Left lung (tissue), 14 donors: ENCODE measurements at places on chromosomes 13 and 19.
A peak's percentile ranks its signal among the peaks of the same experiment; 100 is the strongest.

- DNase-seq = no peak
Observed at GRCh38 chr19:34788074-34788473, 15.1 kb upstream of the ZNF599 start.

DNA sequence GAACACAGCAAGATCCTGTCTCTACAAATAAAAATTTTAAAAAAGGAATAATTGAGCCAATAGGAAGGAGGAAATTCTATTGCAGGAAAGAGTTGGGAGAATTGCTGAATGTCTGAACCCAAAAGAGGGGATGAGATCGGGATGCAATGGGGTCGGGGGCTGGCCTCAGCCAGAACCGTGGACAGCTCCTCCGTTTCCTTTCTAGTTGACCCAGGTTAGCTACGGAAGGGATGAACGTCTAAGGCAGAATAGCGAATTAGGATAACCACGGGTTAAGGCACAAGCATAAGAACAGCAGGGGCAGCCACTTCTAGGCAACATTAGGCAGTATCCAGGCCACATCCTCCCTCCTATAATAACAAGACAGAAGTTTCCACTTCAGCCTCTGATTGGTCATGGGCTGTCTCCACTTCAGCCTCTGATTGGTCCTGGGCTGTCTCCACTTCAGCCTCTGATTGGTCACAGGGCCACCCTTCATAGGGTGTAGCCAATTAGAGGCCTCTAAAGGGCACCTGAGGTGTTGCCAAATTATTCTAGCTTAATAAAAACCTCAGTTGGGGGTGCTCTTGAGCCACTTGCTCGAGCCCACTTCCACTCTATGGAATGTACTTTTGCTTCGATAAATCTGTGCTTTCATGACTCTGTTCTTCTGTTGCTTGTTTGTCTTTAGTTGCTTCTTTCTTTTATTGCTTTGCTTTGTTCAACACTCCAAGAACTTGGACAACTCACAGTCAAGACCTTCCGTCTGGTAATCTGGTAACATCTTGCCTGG, 24.9 kb upstream of the TPM4 start:
- no peak for DNase-seq

DNA sequence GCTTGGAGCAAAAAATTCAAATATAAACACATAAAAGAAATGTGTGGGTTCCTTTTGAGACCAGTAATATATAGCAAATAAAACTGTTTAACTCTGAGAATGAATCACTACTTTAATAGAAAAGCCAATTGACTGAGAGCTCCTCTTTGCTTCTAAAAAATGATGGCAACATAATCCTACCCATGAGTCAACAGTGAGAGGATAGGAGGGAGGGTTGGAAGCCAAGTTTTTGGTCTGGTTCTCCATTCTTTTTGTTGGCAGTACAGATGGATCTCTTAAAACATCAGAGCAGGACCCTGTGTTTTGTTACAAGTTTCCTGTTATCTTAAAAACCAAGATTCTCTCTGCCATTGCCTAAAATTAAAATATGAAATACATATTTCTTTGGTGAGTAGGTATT, 50.0 kb upstream of the POSTN start:
- no peak for DNase-seq

DNA sequence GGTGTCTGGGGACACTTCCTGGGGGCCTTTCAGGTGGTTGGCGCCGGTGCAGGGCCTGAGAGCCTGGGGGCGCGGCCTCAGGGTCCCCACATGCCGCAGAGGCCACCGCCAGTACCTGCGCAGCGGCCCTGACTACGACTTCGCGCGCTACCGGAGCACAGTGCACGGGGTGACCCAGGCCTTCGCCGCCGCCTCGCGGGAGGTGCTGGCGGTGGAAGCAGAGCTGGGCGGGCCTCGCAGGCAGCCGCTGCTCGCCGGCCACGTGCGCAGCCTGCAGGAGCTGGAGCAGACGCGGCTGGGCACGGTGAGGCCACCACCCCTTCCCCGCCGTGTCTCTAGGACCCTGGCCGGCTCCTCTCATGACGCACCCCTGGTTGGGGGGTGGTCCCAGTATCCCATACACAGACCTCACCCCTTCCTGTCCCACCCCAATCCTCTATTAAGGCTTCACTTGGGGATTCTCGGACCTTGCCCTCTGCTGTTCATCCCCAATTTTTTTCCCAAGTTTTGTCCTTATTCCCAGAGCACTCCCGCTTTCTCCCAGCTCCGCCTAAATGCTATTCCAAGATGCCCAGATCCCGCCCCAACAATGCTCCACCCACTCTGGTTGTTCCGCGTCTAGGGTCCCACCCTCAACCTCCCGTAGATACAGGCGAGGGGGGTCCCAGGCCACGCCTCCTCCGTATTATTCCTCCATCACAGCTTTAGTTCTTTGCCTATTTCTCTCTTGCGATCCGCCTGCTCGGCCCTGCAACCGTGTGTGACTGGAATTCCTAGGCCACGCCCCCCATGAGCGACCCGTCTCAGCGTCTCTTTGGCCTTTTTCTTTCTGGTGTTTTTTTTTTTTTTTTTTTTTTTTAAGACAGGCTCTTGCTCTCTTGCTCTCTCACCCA, 1.0 kb downstream of the REX1BD start:
- peak; percentile 92 for DNase-seq

DNA sequence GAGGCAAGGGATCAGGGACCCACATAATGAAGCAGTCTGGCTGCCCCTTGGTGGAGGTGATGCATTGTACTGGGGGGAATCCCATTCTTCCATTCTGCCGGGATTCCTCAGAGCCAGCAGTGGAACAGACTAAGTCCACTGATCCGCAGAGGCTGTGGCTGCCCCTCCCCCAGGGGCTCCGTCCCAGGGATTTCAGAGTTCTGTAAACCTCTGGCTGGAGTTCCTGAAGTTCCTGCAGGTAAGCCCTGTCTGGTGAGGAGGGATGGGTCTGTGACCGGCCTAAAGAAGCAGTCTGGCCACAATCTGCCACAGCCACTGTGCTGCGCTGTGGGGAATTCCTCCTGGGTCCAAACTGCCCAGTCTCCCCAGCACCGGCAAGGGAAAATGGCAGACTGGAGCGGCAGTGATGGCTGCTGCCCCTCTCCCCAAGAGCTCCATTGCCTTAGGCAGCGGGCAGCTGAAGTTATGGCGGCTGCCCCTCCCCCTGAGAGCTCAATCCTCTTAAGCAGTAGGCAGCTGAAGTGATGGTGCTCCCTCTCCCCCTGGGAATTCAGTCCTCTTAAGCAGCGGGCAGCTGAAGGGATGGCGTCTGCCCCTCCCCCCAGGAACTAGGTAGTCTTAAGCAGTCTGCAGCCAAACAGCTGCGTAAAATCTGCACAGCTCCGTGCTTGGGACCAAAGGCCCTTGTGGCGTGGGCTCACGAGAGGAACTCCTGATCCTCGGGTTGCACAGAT, 155.7 kb downstream of the PCDH17 start:
- no peak for DNase-seq

DNA sequence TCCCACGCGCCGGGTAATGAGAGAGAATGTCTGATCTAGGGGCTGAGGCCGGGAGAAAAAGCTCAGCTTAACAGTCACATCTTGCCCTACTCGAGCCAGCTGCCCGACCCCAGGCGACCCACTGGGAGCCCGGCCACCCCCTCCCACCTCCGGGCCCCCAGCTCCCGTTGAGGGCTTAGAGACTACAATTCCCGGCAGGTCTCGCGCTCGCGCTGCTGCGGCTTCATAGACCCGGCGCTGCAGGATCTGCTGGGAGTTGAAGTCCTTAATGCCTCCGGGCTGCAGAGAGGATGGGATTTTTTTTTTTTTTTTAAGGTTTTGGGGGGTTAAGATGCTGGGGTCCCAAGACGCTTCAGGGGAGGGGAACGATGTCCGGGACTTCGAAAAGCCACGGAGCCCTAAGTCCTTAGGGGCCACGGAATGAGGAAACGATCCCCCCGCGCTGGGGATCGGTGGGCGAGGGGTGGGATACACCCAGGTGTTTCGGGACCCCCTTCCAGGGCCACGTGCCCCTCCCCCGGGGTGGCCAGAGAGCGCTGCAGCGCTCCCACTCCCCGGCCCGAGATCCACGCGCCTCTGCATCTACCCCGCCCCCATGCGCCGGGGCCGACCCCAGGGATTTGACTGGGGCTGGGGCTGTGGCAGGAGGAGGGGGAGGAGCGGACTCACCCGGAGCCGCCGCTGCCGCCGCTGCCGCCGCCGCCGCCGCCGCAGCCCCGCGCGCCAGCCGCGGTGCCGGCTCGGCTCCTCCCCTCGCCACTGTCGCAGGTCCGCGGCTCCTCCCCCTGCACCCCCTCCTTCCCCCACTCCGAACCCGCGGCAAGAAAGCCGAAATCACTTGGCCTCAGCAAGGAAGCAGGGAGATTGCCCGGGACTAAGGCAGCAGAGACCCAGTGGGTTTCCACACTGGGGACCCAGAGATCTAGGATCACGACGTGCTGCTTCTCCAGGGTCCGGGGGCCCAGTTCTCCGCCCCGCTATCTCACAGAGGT, at the start of gene SYT3:
Gene SYT3 (minus strand): TSS at position 761 of the 992 bp plus-strand sequence. CDS start 2,470 bp downstream, outside the sequence.
- no peak for DNase-seq

DNA sequence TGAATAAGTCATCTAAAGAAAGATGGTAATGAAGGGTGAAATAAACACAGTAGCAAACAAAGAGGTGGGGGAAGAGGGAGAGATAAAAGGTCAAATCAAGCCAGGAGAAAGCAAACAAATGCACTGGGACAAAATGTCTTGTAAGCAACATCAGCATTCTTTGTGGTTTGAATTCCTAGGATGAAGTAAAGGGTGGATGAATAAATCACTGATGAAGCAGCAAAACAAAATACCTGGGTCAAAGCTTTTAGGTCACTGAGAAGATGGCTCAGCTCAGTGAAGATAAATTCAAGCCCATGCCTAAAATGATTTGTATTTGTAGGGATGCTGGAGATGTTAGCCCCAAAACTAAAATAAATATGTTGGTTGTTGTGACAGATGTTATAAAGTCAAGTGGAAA, 86.5 kb upstream of the FBXL3 start:
- no peak for DNase-seq

DNA sequence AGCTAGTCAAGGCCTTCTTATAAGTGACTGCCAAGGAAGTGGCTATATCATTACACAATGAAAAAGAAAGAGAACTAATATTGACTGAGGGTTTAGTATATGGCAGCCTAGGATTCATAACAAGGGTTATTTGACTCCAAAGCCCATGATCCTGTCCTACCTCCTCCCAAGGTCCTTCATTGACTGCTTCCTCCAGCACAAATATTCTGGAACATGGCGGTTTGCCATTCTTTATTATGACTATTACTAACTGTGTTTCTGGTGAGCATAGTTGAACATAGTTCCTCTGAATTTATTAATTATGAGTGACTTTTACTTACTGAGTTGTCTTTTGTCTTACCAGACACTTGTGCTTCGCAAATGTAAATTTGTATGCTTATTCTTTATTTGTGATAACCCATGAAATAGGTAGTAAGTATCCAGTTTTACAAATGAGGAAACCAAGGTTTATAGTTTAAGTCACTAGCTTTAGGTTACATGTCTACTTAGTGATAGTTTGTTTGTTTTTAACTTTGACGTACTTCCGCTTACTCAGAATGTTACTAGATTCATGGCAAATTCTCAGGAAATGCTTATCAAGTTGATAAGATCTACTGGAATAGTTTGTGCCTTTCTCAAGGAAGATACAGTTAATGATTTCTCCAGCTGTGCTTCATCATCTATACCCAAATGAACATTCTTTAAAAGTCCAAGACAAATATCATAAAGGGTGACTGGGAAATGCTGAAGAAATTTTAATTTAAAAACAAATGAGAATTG, 15.5 kb upstream of the DCLK1 start:
- no peak for DNase-seq

- DNase-seq = peak; percentile 74
Observed at GRCh38 chr13:75788481-75788981, 152.4 kb downstream of the LMO7 start.

GRCh38 chr13:97369261-97369893, 64.6 kb upstream of the RAP2A start:
- DNase-seq = no peak

GRCh38 chr13:22103046-22104027, 432.5 kb downstream of the FGF9 start:
- DNase-seq = no peak

- no peak for DNase-seq
Observed at GRCh38 chr13:114338959-114339358, 24.7 kb downstream of the CHAMP1 start.

DNA sequence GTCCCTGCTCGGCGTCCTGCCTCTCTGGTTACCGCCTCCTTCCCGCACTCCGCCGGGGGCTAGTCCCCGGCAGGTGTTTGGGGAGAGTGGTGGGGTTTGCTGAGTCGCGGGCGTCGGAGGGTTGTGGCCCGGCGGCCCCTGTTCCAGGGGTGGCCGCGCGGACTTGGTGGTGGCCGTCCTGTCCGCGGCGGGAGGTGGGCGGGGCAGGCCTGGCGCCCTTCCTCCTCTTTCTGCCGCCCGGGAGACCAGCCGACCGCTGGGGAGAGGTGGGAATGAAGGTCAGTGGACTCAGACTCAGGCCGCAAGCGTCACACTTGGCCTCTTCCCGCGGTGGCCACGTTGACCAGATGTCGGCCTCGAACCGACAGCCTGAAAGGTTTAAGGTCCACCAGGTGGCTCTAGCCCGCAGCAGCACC, 61.8 kb downstream of the ZNF723 start:
- no peak for DNase-seq

DNA sequence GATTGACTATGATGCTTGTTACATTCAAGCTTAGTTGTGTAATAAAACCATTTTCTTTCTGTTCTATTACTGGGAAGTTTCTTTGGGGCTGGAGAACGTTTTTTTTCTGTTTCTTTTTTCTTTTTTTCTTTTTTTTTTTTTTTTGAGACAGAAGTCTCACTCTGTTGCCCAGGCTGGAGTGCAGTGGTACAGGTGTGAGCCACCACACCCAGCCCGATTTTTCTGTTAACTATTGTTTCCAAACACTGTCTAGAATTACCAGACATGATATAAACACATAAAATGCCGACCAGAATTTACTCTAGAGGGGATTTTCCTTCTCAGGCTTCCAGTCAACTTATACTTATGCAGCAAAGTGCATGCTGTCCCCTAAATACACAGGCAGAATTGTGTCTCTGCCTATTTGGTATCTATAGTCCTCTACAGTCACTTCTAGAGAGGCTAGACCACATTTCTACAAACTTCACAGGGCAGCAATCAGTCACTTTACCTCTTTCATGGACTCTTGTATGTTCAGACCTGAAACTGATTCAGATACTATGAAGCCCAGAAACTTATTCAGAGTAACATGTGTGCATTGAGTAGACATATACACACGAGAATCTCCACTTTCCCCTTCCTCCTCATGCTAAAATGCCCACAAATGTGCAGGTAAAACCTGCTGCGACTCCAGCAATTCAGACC, 121.2 kb downstream of the ZNF737 start:
- DNase-seq = no peak

GRCh38 chr19:37127999-37128820, 44.3 kb downstream of the ZNF585A start:
- no peak for DNase-seq
